Midbrain (tissue), 1 donor: ENCODE measurements at places on chromosomes 3 and 15.

DNA sequence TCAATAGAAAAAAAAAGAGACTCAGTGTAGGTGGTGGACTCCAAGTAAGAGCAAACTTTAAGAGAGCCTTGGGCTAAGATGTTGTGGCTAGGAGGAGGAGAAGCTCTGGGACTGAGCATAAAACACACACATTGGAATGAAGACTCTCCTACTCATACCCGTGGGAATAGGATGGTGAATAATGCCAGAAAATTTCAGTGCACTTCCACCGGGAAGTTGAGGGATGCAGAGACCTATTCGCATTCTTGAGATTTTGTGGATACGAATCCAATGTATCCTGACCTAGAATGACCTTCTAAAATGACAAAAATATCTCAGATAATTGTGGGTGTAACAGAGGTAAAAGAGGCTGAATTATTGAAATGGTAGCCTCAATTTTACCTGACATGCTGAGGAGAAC lies 388.7 kb upstream of the SGO1 start:
- DNase-seq = no peak

DNA sequence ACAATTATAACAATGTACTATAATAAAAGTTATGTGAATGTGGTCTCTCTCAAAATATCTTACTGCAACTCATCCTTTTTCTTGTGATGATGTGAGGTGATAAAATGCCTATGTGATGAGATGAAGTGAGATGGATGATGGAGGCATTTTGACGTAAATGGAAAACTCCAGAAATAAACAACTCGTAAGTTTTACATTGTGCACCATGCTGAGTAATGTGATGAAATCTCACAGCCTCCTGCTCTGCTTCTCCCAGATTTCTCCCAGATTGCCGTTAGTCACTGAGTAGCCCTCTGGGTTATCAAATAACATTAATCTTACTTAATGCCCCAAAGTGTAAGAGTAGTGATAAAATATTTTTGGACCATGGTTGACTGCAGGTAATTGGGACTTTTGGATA lies 64.8 kb upstream of the SLCO2A1 start:
- DNase-seq = no peak

DNA sequence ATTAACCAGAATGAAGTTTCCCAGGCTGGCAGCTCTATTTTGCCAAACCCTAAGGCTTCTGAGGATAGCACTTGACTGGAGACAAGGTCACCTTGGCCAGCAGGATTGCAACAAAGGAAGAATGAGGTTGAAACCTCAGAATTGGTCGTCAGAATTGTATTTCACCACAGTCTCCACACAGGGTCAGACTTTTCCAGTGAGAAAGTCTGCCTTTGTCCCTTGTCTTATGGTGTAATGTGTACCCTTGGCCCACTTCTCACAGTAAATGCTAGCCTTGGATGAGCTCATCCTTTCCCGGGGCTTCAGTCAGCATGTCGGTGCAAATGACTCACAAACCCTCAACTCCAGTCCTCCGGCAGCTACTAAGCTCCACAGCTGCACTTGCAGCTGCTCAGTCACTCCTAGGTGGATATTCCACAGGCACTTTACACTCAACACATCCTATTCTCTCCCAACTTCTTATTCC lies 19.7 kb downstream of the SSR3 start:
- peak; percentile 77 for DNase-seq

- no peak for DNase-seq
These were observed 55.4 kb upstream of the LARS2 start for GRCh38 chr3:45332901-45333407.

DNA sequence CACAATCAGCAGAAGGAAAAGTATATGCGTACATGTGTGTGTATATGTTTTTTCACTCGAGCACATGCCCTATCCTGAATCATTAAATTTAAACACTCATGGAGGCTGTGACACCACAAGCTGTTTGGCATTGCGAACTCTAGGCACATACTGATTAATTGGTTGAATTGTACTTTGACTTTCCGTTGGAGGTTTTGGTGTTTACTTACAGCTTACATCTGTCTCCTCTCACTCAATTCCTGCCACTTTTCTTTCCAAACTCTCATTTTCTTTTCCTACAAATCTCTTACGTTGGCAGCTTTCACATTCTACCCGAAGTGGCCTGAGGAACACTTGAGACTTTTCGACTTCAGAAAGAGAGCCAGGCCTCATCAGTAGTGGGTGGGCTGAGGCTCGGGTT lies 434.1 kb upstream of the SEMA6D start:
- DNase-seq = no peak

- no peak for DNase-seq
These were observed 28.9 kb upstream of the ZNF385D start for GRCh38 chr3:21779909-21780308.
